Iris pigment epithelial cell (primary cell): ENCODE measurements at places on chromosomes 1 and 21.

DNA sequence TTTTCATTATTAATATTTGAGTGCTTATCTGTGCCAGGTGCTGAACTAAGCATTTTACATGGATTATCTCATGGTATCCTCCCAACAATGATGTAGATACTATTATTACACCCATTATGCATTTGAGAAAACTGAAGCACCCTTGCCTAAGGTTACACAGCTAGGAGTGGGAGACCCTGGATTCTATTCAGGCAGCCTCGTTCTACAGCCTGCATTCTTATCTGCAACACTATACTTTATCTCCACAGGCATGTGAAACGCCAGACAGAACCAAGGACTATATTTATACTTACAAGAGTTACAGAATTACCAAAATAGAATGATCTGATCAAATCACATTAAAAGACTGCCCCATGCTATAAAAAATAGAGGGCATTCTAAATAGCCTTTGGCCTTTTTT is 22.4 kb downstream of the LPAR3 start:
- no peak for DNase-seq

DNA sequence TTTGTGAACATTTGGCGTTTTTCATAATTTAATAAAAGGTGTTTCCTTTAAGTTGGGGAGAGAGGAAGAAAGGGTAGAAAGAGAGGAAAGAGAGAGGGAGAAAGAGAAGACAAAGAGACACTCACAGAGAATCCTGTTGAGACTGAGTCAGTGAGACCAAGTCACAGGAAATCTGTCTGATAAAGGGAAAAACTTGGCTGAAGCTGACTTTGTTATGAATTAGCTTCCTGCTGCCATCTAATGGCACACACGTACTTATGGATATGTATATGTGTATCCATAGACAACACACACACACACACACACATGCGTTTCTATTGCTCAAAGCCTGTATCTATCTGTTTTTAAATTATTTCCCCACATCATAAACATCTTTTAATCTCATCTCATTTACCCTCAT is 42.5 kb upstream of the DISC1 start:
- peak; percentile 85 for DNase-seq

GRCh38 chr1:211549092-211549711 is 29.8 kb downstream of the SLC30A1 start:
- no peak for DNase-seq

GRCh38 chr1:8590721-8591351 is 226.6 kb downstream of the RERE start:
- no peak for DNase-seq

- DNase-seq = no peak
Measured at GRCh38 chr1:162697140-162697895, 65.1 kb downstream of the DDR2 start.
